ENCODE measurements at places on chromosomes 12 and 14. TPM values are rescaled to one million over a fixed set of nuclear protein-coding genes. Genes with fewer than 3 reads are reported as not detected.
A peak's percentile ranks its signal among the peaks of the same experiment; 100 is the strongest.

The TCL1B gene
- not detected for total RNA-seq

DNA sequence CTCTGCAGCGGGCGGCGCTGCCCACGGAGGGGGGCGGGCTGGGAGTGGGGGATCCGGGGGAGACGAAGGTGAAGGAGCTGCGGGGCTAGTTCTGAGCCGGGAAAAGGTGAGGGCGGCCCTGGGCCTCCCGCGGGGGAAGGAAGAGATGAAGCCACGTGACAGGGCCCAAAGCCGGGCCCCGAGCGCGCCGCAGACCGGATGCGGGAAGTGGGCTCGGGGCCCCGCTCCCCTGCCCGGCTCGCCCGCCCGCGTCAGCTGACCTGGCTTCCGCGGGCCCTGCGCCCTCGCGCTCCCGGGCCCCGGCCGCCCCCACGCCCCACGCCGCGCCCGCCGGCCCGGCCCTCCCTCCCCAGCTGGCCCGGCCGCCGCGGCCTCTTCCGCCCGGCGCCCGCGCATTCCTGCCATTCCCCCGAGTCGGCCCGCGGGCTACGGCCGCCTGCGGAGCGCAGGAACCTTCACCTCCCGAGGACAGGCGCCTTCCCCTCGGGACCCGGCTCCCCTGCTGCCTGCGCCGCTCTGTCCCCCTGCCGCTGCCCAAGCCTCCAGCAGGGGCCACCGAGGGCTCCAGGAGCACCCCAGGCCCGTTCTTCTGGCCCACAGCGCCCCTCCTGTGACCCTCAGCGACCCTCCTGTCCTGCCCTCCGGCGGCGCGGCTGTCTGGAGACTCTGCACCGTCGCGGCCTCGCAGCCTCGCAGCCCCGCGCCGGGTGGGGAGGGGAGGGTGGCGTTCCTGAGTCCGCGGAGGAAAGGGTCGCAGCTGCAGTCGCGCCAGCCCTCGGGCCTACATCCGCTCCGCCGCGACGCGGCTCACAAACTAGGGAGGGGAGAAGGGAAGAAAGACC, 20.4 kb downstream of the NINJ2 start:
- DNase-seq = peak; percentile 80

The C12orf54 gene
- not detected for total RNA-seq

The ACVRL1 gene
- total RNA-seq = 88.4 TPM

DNA sequence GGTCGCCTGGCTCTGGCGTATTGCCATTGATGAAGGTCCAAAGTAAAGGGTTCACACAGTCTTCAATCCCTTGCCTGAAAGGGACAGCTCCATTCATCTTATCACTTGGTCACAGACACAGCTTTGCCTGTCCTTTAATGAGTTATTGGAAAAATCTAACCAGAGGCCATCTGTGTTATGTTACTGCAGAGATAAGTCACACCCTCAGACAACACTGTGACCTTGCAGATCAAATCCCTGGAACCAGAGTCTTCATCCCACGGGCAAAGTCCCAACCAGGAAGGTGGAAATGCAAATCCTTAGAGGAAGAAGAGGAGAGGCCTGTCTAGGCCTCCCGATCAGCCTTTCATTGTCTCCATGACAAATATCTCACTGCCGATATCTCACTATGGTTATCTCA, 68.3 kb upstream of the SCN8A start:
- DNase-seq = no peak

DNA sequence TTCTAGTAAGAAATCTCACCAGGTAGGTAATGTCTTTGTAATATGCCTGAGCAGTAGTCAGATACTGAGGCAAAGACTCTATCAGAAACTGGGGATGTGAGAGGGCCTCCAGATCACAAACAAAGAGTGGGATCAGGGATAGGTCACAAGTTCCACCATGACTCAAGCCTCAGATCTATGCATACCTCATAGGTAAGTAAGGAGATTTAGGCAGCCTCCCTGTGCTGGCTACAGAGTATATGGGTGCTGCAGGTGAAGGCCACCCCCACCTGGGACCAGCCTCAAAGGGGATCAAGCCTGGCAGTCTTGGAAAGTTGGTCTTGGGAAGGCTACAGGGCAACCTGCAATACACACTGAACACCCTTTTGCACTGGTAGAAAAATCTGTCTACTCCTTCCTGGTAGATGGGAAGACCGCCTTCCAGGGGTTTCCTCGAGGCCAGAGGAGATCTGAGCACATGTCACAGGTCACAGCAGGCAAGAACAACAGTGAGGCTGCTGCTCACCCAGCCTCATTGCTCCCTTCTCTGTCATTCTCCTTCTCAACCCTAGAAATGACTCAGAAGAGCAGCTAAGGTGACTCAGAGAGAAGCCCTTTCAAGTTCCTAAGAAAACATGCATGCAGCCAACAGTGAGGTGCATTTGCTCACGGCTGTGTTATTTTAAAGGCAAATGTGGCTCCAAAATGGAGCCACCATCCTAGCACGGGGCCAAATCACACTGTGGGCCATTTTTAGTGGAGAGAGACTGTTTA, 143.4 kb upstream of the CDKN3 start:
- DNase-seq = no peak

- no peak for DNase-seq
Measured at GRCh38 chr12:3744229-3744901, 8.5 kb downstream of the CRACR2A start.

GRCh38 chr12:113844495-113845210, 121.5 kb downstream of the RBM19 start:
- no peak for DNase-seq

The RESF1 gene
- total RNA-seq = 61.2 TPM

DNA sequence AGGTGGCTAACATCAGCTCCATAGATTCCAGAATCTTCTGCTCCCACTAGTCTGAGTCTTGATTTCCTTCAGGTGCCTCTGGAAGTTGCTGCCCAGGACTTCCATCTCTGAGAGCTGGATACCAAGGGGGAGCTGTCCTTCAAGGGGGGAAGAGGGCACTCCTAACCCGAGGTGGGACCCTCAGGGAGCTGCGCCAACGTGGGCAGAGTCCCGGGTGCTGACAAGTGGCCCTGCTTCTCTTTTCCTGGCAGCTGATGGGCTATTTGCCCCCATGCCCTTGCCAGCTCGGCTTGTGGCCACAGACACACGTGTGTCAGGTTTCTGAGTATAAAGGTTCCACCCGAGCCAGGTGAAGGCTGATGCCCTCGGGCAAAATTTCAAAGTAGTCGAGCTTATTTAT, 272.5 kb downstream of the TTC8 start:
- DNase-seq = no peak

DNA sequence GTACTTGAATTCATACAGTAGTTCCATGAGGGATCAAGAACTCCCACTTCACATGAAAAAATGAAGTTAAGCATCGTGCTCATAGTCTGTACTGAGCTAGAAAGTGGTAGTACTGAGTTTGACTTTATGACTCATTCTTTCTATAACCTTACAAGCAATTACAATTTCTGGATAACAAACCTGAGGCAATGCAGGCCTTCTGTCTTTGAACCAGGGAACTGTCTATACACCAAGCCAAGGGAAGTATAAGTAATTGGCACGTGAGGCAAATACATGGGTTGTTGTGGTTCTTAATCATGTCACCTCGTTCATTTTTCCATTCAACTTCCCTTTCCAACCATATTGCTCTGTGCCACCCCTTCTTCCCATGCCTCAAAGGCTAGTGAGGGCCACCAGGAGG, 16.8 kb downstream of the GNS start:
- no peak for DNase-seq

GRCh38 chr14:105196265-105196960, 15.3 kb upstream of the NUDT14 start:
- no peak for DNase-seq

The CLBA1 gene
- total RNA-seq = 22.6 TPM

The STAT6 gene
- 232 TPM for total RNA-seq

The RGS6 gene
- total RNA-seq = 1.1 TPM

The CIDEB gene
- total RNA-seq = 22.4 TPM

The OR6C75 gene
- not detected for total RNA-seq

DNA sequence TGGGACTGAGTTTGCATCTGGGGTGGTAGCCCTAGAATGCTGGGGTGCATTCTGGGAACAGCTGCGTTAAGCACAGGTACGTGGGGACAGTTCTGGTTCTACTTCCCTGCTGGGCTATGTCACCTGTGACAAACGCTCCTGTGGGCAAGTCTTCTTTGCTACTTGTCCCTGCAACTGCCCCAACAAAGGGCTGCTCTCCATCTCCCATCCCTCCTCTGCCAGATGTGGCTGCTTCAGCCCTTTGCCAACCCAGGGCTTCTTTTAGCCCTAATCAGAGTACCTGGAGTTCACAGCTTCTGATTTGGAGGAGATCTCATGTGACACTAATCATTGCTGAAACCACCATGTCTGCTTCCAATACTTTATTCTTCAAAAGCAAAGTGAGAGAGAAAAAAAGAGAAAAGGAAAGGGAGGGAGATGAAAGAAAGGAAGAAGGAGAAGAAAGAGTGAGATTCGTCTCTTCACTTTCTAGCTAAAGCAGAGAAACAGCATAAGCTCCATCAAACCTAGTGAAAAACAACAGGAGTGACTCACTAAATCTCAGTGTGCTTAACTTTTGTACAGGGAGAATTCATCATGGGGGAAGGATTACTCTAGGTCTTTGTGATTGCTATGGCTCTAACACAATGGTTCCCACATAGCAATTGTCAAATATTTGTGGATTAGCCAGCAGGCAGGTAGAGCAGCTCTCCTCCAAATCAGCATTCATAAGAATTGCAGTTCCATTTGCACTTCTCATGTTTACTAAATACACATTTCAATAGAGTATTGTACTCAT, 174.8 kb downstream of the LRIG3 start:
- no peak for DNase-seq

The BDKRB1 gene
- 1.2 TPM for total RNA-seq

DNA sequence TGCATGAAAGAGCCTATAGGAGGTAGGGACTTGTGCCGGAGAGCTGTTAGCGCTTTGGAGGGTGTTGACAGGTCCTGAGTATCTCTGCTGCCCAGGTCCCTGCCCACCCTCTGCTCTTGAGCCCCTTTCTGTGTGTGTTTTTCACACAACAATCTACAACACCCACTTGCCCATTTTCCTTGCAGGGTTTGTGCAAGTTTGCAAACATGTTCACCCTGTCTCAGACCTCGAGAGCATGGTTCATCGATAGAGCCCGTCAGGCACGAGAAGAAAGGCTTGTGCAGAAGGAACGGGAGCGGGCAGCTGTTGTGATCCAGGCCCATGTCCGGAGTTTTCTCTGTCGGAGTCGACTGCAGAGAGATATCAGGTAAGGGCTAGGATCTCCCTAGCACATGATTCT, 5.9 kb downstream of the UBE3B start:
- no peak for DNase-seq

- peak; percentile 31 for DNase-seq
Measured at GRCh38 chr14:21498540-21499526, 12.3 kb downstream of the METTL3 start.

DNA sequence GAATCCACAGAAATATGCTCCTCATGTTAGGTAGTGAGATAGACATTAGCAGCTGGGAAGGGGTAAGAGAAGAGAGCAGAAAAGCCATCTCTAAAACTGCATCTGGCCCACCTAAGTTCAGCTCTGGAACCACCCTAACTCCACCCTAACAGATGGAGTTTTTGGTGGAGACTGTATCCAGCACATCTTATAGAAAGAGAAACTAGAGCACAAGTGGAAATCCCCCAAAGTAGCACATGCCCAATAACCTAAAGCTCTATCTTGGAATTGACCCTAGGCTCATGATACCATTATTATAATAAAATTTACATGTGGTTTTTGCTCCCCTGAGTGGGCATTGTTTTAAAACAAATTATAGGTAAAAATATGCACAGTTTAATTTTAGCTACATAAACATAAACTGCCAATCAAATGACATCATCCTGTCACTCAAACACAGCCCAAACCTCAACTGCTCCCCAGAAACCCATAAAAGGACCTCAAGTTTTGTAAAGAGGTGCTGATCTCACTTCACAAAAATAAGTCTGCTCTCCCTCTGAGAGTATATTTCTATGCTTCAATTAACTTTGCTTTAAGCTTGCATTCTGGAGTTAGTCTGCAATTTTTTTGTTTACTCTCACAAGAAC, 206.4 kb downstream of the PIK3C2G start:
- DNase-seq = no peak

The APOF gene
- total RNA-seq = not detected

The FGD4 gene
- 55.5 TPM for total RNA-seq

The SERPINA9 gene
- total RNA-seq = not detected

GRCh38 chr12:5966486-5967095, 21.5 kb upstream of the ANO2 start:
- DNase-seq = no peak

DNA sequence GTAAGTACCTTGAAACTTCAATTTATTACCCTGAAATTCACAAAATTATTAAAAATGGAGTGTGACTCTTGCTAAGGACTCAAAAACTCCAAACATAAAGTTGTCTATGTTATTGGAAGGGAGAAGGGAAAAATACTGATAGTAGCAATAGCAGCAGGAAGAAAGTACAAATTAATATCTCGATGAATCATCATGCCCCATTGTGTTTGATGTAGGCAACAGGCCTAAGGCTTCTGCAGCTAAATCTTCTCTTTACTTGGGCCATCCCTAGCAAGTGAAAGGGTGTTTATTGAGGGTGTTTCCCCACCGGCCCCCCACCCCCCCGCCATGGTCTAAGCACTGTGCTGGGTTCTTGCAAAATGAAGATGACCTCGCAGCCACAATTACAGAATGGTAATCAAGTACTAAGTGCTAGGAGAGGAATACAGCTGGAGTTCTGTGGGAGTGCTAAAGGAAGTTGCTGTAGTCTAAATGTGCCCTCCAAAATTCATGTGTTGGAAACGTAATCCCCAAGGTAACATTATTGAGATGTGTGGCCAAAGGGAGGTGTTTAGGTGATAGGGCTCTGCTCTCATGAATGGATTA, 76.5 kb downstream of the SNAPC1 start:
- no peak for DNase-seq

- no peak for DNase-seq
Measured at GRCh38 chr14:84468153-84468552, 1061.8 kb upstream of the FLRT2 start.

Measured in kidney (tissue), 22 donors.